Stimulated activated CD4-positive, alpha-beta T cell treated with anti-CD3 and anti-CD28 coated beads, TNF-alpha, amount 100 ng/mL, for 4 hours (primary cell): ENCODE measurements at places on chromosomes 16 and 17.
A peak's percentile ranks its signal among the peaks of the same experiment; 100 is the strongest.

GRCh38 chr17:78472035-78472905, 93.8 kb downstream of the PGS1 start:
- DNase-seq: no peak

GRCh38 chr16:85435286-85435685, 177.8 kb upstream of the GSE1 start:
- DNase-seq: no peak

GRCh38 chr17:62064791-62065563, at the start of gene MED13:
MED13 (minus strand) TSS chr17:62065278; CDS start chr17:62065205, 73 bp downstream.
- DNase-seq: peak; percentile 35

DNA sequence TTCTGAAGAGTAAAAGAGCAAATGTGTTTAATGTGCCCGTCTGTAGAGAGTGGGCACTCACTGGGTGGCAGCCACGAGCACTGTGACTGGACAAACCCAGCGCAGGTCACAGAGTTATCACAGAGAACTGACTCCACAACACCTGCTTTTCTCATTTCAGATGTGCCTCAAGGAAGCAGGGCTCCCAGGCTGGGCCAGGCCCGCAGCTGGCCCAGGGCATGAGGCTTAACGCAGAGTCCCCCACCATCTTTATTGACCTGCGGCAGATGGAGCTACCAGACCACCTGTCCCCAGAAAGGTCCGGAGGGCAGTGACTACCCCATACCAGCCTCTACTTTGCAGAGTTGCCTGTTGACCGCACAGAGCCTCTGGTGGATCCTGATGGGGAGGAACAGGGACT, 11.9 kb downstream of the DNAAF8 start:
- no peak for DNase-seq

DNA sequence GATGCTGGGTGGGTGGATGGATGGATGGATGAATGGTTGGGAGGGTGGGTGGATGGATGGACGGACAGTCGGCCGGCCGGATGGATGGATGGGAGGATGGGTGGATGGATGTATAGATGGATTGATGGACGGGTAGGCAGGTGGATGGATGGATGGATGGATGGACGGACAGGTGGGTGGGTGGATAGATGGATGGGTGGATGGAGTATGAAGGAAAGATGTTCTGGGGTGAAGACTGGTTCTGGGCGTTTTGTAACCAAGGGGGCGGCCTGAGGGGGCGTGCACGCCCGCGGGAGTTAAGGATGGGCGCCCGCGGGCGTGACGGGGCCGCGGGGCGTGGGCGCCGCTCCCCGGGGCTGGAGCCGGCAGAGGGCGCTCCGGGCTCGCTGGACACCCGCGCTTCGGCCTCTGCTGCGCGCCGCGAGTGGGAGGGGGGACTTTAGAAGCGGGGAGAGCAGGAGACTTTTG, at the start of gene NECAB2:
Gene NECAB2, plus strand, starts transcription at position 407 of the 468 bp plus-strand sequence. CDS start 405 bp downstream, outside the sequence.
- DNase-seq: no peak

DNA sequence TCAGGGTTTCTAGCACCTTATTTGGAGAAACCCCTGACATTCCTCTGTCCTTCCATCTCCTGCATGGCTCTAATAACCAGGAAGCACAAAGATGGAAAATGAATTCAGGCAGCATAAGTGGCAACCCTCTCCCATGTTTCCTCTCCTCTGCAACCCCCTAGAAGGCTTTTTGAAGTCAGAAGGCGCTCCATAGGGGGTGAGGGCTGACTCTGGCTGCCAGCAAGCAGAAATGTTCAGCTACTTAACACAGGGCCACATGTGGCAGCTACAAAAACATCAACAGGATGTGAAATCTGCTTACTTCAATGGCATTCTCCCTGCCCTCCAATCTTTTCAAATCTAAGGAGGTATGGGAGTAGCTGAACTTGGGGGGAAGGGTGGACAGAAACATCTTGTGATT, 55.2 kb upstream of the IRX5 start:
- no peak for DNase-seq

DNA sequence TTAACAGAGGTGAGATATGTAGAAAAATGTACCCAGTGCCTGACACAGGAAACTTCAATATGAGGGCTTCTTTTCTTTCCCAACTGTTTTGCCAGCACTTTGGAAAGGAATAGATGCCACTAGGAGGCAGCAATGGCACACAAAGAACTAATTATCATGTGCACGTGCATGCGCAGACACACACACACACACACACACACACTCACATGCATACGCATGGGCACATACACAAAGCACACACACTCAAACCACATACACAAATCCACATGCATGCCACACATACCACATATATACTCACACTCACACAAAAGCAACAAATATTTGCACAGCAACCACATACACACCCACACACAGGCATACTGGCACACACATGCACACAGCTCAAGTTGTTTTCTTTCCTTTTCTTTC, 8.8 kb upstream of the CEP112 start:
- DNase-seq: peak; percentile 29

DNA sequence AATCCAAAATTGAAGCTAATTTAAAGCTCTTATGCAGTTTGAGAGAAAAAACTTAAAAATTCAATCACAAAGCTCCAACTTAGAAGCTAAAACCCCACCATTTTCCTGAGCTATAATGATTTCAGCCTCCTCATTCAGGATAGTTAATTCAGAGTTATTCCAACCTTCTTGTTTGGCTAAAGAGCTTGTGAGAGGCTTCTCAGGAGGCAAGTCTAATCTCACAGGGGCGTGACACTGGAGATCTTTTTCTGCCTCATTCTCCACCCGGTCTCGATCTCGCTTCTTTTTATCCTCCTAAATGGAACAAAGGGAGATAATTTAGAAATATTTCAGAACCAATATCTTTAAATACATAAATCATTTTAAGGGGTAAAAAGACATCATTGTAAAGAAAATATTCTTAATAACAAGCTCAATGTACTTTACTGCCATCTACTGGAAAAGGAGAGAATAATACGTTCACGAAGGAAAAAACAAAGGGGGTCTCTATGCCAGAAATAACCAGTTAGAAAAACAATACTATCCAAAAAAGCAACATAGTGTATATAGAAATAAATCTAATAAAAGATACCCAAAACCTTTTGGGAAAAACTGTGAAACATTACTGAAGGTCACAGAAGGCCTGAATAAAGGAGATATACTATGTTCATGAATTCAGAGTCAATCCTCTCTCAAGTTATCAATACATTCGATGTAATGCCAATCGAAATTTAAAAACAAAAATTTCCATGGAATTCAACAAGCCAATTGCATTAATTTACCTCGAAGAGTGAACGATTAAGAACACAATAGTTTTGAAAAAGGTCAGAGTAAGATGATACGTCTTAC, 13.9 kb downstream of the BRD7 start:
- no peak for DNase-seq

DNA sequence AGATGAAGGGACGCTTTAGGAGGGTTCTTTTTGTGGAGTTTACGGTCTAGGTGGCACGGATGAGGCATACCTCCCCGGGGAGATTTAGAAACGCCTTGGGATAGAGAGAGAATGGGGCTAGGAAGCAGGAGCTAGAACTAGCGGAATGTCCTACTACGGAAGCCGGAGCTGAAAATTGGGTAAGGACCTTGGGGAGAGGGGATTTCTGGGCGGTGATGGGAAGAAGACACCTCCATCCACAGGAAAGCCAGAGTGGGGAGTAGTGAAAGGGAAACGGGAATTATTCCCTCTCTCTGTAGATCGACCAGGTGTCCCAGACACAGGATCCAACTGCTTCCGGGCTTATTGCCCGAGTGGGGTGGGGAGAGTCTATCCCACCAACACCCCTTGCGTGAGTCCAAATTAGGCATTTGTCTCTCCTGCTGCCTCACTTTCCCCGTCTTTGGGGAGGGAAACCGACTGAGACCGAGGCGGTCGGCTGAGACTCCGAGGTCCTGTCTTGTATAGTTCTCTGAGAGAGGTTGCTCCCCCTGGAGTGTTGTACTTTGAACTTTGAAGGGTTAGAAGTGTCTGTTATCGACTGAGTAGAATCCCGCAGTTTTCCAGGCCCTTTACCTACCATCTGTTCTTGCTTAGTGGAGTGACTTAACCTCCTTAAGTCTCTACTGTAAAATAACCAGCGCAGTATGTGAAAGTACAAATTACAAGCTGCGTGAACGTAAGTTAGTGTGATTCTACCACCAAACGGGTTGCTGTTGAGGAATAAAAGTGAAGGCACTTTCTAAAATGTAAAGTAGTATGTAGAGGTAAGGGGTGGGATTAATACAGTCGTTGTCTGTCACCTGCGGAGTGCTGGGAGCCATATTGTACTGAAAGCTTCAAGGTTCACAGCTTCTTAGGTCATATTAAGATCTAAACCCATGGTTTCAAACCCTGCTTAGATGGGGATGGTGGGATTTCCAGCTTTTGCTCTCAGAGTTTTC, 1.0 kb downstream of the RSPRY1 start:
- no peak for DNase-seq

DNA sequence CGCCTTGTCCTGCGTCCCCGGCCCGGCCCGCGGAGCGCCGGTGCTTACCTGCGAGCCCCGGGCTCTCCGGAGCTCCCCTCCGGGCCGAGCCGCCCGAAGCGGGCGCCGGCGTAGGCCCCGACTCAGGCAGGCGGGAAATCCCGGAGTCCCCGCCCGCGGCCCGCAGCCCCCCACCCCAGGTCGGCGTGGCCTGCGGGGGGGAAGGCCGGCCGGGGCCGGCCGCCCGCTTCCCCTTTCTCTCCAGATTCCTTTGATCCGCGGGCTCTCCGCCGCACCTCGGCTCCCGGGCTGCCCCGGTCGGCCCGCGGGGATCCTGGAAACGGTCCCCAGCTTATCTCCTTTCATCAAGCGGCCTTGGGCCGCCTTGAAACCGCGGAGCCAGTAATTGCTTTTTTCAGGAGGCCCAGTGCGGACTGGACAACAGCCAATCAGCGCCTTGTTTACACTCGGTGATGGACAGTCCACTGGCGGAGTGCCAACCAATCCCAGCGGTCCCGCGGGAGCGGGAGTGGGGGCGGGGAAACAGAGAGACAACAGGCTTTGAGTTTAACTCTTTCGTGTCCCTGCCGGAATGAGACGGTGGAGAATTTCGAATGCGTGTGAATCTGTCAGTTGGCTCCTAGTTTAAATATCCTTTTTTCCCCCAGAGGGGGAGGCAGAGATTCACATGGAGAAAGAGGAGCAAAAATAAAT, 1.4 kb upstream of the BAHCC1 start:
- DNase-seq: no peak

DNA sequence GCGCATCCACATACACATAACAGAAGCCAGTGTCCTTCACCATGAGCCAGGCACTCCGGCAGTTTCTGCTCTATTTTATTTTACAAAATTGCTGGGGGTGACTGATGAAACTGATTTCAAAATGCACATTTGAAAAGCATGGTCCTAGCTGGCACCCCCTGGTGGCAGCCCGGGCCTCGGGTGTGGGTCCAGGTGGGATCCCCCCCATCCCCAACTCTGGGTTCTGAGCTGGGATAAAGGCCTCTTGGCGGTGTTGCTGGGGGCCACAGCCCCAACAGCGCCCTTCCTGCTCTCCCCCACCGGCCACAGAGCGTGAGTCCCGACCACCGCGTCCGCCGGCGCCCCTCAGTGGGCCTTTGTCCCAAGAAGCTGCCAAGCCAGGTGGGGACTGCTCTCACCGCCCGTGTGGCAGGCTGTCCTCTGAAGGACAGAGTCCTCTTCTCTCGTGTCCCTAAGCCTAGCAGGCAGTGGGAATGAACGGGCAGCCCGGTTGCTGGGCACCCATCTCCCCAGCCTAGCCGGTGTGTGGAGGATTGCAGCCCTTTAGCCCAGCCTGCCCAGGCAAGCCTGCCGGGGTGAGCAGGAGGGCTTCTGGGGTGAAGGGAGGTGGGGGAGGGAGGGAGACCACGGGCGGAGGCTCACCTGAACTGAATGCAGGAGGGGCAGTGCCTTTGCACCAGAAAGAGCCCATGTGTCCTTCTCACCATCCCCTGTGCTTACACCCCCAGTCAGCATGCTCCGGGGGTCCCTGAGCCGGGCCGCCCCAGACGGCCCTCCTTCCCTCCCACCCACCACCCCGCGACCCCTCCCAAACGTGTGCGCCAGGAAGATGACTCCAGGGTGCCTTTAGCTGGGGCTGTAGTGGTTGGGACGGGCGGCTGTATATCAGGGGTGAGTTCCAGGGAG, 898 bp downstream of the SNAI3 start:
- DNase-seq: peak; percentile 56

- no peak for DNase-seq
Observed at GRCh38 chr16:89209522-89210044, 7.9 kb upstream of the ZNF778 start.

DNA sequence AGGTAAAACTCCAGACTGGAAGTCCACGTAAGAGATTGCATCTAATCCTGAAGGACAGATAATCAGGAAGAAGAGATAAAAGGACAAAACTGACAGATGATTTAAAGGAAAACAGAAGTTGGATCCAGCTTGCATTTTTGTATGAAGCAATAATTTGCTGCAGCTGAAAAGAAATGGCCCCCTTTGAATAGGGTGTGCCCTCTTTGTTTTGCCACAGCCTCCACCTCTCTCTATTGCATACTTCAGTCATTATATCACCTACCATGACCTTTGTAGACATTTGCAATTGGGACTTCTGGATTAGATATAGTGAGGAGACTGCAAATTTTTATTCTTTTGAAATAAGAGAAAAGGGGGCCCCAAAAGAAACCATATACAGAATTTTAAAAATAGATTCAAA, 8.1 kb downstream of the NOG start:
- DNase-seq: no peak

DNA sequence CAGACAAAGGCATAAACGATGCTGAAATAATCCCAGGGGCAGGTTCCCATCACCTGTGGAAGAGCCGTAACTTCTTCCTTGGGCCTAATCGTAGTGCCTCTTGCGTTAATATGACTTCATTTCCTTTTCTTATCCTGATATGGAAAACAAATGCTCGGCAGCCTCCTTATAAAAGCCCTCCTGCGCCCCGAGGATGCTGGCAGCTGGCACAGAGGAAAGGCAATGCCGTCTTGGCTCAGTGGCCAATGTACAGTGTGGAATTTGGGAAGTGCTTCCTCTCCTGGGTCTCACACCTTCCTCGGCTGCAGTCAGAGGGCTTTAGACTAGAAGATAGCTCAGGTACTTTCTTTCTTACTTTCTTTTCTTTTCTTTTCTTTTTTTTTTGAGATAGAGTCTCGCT, 3.4 kb downstream of the SCN4A start:
- DNase-seq: no peak

DNA sequence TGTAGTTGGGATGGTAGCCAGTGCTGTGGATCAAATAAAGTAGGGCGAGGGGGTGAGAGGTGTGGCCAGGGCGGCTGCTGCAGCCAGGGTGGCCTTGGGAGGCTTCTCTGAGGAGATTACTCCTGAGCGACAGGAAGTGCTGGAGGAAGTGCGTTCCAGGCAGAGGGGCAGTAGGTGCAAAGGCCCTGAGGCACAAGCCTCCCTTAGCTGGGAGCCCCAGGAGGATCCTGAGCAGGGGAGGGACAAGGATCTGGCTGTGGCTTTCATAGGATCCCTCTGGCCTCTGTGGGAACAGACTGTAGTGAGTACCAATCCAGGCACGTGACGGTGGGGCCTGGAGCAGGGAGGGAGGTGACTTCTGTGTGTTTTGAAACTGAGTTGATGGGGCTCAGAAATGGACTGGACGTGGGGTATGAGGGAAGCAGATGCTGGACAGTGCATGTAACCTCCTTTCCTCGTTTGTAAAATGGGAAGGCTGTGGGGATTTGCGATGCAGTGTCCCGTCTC, 2.8 kb downstream of the LLGL1 start:
- no peak for DNase-seq

GRCh38 chr16:22077700-22078313, 14.5 kb upstream of the VWA3A start:
- peak; percentile 39 for DNase-seq
